ENCODE measurements at places on chromosomes 6 and 20.

GRCh38 chr6:53469163-53469562 is 75.7 kb downstream of the GCLC start:
- no peak for DNase-seq

DNA sequence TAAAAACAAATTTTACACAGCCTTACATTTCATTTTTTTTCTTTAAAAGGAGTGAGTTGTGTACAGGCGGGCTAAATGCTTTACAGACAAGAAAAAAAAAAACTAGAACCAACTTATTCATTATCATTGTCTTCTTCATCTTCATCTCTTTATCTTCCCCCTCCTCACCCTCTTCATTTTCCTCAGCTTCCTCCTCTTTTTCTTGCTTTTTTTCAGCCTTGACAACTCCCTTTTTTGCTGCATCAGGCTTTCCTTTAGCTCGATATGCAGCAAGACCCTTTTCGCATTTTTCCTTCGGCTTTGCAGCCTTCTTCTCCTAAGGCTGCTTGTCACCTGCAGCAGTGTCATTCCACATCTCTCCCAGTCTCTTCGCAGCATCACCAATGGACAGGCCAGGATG is 86.9 kb upstream of the GCM1 start:
- DNase-seq: no peak

DNA sequence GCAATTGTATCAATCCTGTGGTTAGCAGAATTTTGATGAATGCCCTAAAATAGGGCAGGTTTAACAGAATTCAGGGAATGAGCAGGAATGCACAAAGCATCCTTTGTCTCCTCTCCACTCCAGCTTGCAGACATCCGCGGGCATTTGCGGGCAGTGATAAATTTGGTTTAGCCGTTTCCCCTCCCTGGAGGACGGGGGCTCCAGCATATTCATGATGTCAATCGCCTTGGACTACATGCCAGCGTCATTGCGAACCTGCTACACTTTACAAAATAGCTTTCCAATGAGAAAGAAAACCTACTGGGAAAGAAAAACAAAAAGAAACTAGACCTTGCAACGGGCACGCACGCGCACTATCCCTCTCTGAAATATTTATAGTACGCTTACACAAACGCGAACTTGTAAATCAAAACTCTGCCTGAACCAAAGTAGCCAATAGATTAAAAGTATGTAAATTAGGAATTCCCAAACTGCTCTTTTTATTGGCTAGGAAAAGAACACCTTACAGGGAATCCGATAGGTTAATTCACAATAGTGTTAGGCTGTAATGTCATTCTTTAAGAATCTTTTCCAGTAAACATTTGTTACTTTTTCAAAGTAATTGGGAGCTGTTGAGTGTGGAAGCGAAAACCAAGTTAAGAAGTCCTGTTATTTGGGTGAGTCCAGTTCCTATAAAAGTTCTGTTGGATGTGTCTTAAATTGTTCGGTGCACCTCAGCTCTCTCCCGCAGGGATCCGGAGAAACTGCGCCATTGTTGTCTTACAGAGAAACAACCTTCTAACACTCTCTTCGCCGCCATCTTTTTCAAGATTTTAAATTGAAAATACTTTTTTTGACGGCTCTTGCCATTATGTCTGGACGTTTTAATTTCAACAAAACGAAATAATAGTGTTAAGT is 136.7 kb downstream of the HFE start:
- DNase-seq: peak; percentile 75

- no peak for DNase-seq
Measured at GRCh38 chr20:40980106-40980827, 48.4 kb upstream of the TOP1 start.

DNA sequence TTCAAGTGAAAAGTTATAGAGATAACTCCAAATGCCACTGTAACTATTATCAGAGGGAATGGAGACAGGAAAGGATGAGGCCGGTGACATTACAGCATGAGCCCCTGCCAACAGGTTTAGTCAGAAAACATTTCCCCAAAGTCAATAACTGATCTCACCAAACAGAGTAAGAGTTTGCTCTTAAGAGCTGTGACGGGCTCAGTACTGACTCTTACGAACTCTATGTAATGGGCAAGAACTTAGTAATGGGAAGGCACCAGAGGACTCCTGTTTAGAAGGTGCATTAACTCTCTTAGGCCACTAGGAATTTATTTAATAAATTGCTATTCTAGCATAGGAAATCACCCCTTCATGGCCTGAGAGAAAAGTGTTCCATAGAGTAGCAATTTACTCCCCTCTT is 76.8 kb downstream of the SAMD5 start:
- DNase-seq: no peak

- DNase-seq: no peak
Measured at GRCh38 chr6:108113557-108114519, 39.3 kb upstream of the OSTM1 start.

DNA sequence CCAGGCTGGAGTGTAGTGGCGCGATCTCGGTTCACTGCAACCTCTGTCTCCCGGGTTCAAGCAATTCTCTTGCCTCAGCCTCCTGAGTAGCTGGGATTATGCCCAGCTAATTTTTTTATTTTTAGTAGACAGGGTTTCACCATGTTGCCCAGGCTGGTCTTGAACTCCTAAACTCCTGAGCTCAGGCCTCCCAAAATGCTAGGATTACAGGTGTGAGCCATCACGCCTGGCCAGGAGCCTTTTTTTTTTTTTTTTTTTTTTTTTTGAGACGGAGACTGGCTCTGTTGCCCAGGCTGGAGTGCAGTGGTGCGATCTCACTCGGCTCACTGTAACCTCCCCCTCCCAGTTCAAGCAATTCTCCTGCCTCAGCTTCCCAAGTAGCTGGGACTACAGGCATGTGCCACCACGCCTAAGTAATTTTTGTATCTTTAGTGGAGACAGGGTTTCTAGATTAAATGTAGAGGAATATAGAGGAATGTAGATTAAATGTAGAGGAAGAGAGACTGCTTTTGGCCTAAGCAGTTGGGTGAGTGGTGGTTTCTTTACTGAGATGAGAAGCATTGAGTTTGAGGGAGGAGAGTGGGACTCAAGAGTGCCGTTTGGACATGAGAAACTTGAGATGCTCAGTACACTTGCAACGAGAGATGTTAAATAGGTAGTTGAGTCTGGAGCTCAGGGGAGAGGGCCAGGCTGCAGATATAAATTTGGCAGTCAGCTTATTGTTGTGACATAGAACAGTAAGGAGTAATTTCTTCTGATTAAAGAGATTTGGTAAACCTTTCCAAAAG is 16.7 kb downstream of the VAPB start:
- DNase-seq: no peak

- no peak for DNase-seq
Measured at GRCh38 chr6:110664933-110665332, 150.3 kb downstream of the CDK19 start.

GRCh38 chr20:53071833-53072232 is 99.7 kb downstream of the TSHZ2 start:
- DNase-seq: peak; percentile 79

DNA sequence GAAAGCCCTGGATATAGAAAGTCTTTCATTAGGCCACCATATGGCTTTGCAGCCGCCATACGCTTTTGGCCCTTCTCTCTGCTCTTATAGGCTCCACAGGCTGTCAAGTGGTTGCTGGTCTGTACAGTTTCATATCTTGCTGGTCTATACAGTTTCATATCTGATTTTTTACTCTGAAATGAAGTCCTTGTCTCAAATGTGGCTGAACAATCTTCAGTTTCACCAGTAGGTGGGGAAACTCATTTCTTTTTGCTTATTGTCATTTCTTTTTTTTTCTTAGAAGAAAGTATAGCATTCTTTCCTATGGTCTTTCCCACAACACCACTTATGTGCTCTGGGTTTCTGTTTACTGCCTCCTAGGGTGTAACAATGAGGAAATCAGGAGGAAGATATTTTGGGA is 771.4 kb upstream of the MMS22L start:
- DNase-seq: no peak

GRCh38 chr6:113651920-113652319 is 205.2 kb upstream of the MARCKS start:
- no peak for DNase-seq

Measured in activated naive CD4-positive, alpha-beta T cell treated with anti-CD3 and anti-CD28 coated beads for 36 hours (primary cell).